ENCODE measurements at places on chromosomes 4 and X. TPM values are rescaled to one million over a fixed set of nuclear protein-coding genes. Genes with fewer than 3 reads are reported as not detected.

The FLNA gene
- 2,761 TPM for total RNA-seq

The RBM46 gene
- total RNA-seq, result 0.04 TPM

The GLOD5 gene
- total RNA-seq, result not detected

The DUSP9 gene
- 3.2 TPM for total RNA-seq

The CD40LG gene
- not detected for total RNA-seq

The PLK4 gene
- 4.9 TPM for total RNA-seq

The PTTG2 gene
- total RNA-seq, result not detected

The RXFP1 gene
- total RNA-seq, result not detected

The RFC1 gene
- total RNA-seq, result 32.6 TPM

The COX7B2 gene
- not detected for total RNA-seq

The REPS2 gene
- 1.3 TPM for total RNA-seq

The SEL1L3 gene
- 123 TPM for total RNA-seq

The PRRG3 gene
- under 0.01 TPM for total RNA-seq

The RNF150 gene
- 3.2 TPM for total RNA-seq

The RRH gene
- not detected for total RNA-seq

The PGM2 gene
- 27.8 TPM for total RNA-seq

The F8A3 gene
- total RNA-seq, result not detected

The HSFX1 gene
- total RNA-seq, result 0.25 TPM

The CSN3 gene
- total RNA-seq, result not detected
